ENCODE measurements at places on chromosomes 6 and 20.
A peak's percentile ranks its signal among the peaks of the same experiment; 100 is the strongest.

DNA sequence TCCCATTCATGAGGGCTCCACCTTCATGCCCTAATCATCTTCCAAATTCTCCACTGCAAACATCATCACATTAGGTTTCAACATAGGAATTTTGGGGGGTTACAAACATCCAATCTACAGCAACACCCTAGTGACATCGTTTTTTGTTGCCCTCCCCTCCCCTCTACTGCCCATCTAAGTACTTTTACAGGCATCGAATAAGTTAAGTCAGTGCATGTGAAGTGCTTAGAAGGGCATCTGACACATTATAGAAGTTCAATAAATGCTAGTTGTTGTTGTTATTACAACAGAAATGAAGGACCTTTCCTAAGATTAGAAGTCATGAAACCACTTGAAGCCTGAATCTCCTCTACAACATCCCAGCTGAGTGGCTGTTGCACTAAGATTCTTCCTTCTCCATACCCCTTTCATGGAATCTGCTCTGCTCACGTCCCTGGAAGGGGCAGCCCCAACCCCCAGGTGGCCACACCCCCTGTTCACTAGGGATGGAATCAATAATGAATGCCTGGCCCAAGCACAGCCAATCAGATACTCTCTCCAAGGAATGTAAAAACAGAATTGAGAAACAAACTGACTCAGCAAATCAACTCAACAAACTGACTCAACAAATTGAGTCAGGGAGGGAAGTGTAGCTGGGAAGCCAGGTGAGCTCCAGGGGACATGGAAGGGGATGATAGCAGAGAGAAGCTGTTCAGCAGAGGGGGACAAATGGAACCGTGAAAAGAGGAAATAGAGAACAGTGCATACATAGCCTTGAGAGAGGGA lies 3.9 kb upstream of the LRP11 start:
- DNase-seq, result no peak

DNA sequence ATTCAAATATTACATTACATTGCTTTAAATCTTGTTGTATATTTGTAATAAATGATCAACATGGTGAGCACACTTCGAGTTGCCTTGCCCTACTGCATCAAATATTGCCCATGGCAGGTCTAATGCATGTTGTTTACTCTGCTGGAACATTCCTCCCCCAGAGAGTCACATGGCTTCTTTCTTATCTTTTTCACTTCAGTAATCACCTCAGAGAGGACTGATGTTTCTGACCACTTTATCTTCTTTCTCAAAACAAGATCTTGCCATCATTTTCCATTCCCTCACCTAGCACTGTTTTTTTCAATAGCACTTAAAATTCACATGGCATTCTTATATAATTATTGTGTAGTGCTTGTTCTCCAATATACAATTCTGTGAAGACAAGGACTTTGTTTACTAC lies 243.5 kb upstream of the THEMIS start:
- DNase-seq, result no peak

DNA sequence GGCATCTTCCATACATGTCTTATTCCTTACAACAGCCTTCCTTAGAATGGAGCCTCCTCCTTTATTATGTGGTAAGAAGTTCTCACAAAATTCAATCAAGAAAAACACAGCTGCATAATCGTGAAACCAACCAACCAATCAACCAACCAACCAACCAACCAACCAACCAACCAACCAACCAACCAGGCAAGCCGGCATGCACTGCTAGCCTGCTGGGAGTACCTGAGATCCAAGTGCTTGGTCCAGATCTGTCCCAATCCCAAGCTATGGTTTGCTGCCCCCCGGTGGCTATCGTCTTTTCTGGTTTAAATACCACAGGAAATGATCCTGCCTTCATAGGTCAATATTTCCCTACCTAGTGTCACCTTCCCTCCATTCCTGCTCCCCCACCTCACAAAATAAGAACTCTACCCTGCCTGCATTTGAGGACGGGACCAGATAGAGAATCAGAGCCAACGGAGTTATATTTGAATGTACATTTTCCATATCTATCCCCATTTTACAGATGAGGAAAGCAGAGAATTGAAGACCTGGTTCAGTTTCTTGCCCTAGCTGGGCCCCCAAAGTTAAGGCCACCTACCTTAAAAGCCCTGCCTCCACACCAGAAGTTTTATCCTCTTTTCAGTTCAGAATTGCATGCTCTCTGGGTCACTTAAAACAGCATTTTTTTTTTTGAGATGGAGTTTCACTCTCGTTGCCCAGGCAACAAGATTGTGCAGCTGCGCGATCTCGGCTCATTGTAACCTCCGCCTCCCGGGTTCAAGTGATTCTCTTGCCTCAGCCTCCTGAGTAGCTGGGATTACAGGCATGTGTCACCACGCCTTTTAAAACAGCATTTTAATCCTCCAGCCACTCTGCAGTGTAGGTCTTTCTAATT lies 27.1 kb downstream of the RAB44 start:
- DNase-seq, result peak; percentile 39

DNA sequence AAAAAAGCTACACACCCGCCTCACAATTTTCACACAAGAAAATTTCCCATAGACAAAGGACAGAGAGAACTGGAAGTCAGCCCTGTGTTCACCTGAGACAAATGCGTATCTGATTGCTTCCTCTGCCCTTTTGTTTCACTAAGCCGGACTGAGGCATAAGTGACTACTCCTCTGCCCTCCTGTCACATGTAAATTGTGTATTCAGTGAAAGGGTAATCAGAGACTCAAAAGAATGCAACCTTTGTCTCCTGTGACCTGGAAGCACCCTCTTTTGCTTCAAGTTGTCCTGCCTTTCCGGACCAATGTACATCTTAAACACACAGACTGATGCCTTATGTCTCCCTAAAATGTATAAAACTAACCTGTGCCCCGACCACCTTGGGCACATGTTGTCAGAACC lies 483.8 kb upstream of the EYS start:
- no peak for DNase-seq

GRCh38 chr6:90544741-90545140 lies 42.1 kb downstream of the MAP3K7 start:
- no peak for DNase-seq

GRCh38 chr20:20761301-20761700 lies 48.9 kb upstream of the RALGAPA2 start:
- DNase-seq, result no peak

DNA sequence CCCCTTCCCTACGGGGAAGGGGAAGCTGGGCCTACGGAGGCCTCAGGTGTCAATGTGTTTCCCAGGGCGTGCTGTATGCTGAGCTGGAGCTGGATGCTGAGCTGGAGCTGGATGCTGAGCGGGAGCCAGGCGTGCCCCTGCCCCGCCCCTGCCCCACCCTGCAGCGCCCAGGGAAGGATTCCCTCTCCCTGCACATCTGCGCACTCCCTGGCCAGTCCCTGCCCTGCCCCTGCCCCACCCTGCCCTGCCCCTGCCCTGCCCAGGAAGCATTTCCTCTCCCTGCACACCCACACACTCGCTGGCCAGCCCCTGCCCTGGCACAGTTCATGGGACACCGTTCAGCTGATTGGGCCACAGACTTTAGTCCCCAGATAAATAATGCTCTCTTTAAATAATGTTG lies 196.8 kb downstream of the SMOC2 start:
- no peak for DNase-seq

Data from HS-27A (cell line).